ENCODE measurements at places on chromosomes 5 and 9.

DNA sequence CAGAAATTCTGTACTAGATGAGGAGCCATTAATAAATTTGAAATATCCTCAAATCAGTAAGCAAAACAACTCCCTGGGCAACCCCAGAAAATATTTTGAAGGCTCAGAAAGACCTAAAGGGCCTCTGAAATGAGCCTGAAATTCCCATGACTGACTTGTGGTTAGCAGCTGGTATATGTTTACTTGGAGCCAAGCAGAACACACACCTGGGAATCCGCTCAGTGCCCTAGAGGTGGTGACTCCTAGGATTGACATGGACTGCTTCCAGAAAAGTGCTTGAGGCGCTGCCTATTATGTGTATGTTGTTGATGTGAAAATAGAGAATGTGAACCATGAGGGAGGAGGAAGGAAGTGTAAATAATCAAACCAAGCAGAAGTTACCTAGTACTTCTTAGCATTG lies 14.7 kb downstream of the RFK start:
- DNase-seq: no peak

DNA sequence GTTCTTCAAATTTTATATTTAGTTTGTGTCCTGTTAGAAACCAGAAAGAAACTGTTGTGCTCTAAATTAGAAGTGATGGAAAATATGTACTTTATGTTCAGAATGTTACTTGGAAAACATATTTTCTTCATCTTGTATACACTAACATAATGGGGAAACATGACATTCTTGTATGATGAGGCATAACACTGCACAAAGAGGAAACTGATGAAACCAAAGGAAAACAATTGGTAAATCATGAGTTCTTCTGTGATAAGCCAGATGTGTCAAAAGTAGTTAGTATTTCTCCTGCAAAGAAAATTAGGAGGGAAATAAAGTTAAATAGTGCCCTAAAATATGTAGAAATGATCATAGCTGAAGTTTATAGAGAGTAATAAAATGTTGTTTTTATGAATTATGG lies 111.1 kb upstream of the FBN2 start:
- DNase-seq: no peak

GRCh38 chr5:124045412-124045811 lies 533.4 kb downstream of the CSNK1G3 start:
- DNase-seq: no peak

GRCh38 chr5:60163762-60164161 lies 270.2 kb upstream of the PDE4D start:
- no peak for DNase-seq

Measured in NCI-H1436 (cell line).